Dorsolateral prefrontal cortex (tissue), 122 donors: ENCODE measurements at places on chromosomes 3 and 15. TPM values are rescaled to one million over a fixed set of nuclear protein-coding genes. Genes with fewer than 3 reads are reported as not detected.

The ZNF774 gene
- total RNA-seq: 22.7 TPM

The ADAMTS9 gene
- total RNA-seq: 12.1 TPM

The FBXL22 gene
- total RNA-seq: 1.5 TPM

The FBXO40 gene
- 3.0 TPM for total RNA-seq

The SLC35A5 gene
- 52.3 TPM for total RNA-seq

The C3orf49 gene
- not detected for total RNA-seq

The RASL12 gene
- total RNA-seq: 23.0 TPM

The SPG11 gene
- total RNA-seq: 96.0 TPM

The CX3CR1 gene
- total RNA-seq: 21.6 TPM

The GABRB3 gene
- total RNA-seq: 116 TPM

The SFMBT1 gene
- total RNA-seq: 15.8 TPM

The BSN gene
- 157 TPM for total RNA-seq

The UROC1 gene
- 0.76 TPM for total RNA-seq

The GNL3 gene
- 27.4 TPM for total RNA-seq

The PLSCR5 gene
- total RNA-seq: not detected

The UBA7 gene
- total RNA-seq: 15.7 TPM

The CFAP44 gene
- total RNA-seq: 11.7 TPM

The MOBP gene
- total RNA-seq: 478 TPM

The RSRC1 gene
- 58.8 TPM for total RNA-seq

The LRRC2 gene
- total RNA-seq: 14.0 TPM

The POPDC2 gene
- 1.9 TPM for total RNA-seq

The SH2D7 gene
- total RNA-seq: not detected

The GOLGA8S gene
- total RNA-seq: 1.3 TPM

The SST gene
- total RNA-seq: 16.8 TPM

The GOLGA6L9 gene
- total RNA-seq: 8.5 TPM

The FMN1 gene
- total RNA-seq: 107 TPM

The TMEM207 gene
- total RNA-seq: not detected

The LXN gene
- not detected for total RNA-seq

The PTX3 gene
- total RNA-seq: 0.37 TPM

The CIDEC gene
- not detected for total RNA-seq

The LRRC31 gene
- total RNA-seq: not detected

The HHLA2 gene
- total RNA-seq: not detected

The OCA2 gene
- 4.3 TPM for total RNA-seq

The SLC22A14 gene
- total RNA-seq: 3.1 TPM

The CCNB2 gene
- total RNA-seq: not detected

The TF gene
- total RNA-seq: 1,009 TPM

The OXTR gene
- 5.4 TPM for total RNA-seq

The TIMP4 gene
- 4.4 TPM for total RNA-seq

The SH3GL3 gene
- 117 TPM for total RNA-seq

The LRRC34 gene
- total RNA-seq: 10.1 TPM

The COL6A5 gene
- total RNA-seq: not detected

The SELENOT gene
- total RNA-seq: 102 TPM

The ECE2 gene
- total RNA-seq: 20.1 TPM
